ENCODE measurements at places on chromosomes 13 and 19.

- DNase-seq, result no peak
Measured at GRCh38 chr13:45464141-45464686, 525 bp upstream of the COG3 start.

DNA sequence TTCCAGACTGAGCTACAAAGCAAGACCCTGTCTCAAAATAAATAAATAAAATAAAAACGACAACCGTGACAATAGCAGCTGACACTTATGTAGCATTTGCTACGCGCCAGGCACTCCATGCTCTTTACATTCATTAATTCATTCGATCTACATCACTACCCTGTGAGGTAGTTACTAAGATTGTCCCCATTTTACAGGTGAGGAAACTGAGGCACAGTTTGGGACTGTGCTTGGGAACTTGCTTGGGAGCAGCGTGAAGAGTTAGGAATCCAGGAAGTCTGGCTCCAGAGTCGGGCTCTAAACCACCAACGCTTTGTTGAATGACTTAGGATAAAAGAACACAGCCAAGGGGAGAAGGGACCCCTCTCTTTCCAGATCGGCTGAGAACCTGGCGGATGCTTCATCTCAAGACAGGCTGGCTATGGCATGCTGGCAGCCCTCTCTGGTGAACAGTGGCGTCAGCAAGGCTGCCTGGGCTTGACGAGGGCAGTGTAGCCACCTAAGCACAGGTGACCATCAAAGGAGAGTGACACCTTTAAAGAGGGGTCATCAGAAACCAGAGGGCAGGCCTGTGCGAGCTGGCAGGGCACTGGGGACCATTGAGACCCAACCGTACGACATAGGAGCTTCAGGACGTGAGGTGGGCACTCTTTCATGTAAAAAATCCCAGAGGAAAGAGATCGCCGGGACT, 591 bp downstream of the DOHH start:
- DNase-seq, result no peak

DNA sequence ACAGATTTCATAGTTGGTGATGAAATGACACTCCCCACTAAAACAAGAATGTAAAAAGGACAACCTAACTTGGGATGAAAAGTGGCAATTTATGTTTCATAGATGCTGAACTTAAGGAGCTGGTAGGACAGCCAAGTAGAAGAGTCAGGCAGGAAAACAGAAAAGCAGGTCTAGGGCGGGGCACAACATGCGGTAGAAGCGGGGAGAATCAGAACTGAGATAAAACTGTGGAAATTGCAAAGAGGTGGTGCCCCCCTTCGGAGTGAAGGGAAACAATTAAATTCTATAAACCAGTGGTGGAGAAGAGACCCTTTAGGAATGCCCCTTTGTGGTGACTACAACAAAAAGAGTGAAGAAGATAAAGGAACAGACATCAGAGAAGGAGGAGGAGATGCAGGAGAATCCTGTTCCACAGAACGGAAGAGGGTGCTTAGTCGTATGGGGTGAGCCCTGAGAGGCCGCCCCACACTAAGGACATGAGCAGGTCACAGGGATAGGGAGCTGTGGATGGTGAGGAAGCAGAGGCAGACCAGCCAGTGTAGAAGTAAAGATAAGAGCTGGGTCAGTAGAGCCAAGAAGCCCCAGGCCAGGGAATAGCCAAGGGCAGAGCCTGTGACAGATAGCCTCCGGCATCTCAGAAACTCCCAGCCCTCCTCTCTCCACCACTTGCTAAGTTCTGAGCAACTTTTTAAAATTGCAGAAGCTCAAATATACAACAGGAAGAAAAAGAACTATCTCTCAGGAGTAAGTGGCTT, 100.3 kb upstream of the DOCK9 start:
- DNase-seq, result no peak

DNA sequence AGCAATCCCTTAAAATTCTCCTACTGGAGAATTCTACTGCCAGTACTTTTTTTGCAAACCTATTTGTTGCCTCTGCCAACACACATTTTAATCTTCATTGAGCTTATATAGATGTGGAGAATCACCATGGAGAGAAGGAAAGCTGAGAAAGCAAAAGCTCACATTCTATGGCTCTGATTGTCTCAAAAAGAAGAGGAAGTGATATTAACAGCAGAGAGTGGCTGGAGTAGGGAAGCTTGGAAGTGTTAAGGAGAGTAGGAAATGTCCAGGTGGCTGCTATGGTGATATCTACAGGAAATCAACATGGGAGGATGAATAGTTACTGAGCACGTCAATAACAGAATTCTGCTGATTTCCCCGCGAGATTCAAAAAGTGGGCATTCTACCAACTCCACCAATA, 78.8 kb upstream of the TDRD3 start:
- DNase-seq, result no peak

- DNase-seq, result peak; percentile 26
Measured at GRCh38 chr19:38514812-38515633, 81.5 kb downstream of the RYR1 start.

GRCh38 chr19:46487802-46488445, 7.7 kb downstream of the PNMA8B start:
- DNase-seq, result peak; percentile 32

DNA sequence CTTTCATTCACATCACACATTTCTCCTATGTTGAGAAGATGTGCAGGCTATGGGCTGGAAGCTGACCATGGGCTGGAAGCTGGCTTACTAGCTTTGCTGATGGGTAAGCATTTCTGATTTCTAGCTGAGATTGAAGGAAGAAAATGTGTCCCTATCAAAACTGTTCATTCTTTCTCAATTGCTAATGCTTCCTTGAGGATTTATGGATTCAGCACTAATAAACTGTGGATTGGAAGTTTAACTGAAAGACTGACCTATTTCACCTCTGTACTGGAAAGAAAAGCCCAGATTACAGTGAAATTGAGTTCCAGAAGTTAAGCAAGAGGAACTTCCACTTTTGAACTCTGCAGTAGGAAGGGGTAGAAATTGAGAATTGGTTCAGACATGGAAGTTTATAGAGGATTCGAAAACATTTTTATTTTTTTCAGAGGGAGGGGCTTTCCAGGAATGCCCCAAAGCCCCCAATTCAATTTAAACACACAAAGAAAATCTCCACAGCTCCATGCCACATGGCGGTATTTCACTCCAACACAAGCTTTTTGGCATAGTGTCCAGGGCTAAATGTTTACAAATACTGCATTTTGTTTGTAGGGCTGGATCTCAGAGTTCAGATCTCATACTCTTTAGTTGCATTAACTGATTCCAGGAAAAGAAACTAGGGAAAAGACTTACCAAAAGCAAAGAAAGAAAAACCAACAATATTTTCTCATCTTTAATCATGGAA, 61.2 kb upstream of the ARGLU1 start:
- no peak for DNase-seq

- DNase-seq, result no peak
Measured at GRCh38 chr13:64075543-64076271, 2660.1 kb upstream of the PCDH20 start.

- DNase-seq, result peak; percentile 74
Measured at GRCh38 chr19:55585658-55586339, 5.2 kb upstream of the ZNF579 start.

GRCh38 chr19:11141937-11142527, 13.6 kb downstream of the SPC24 start:
- no peak for DNase-seq

GRCh38 chr13:95457294-95457693, 95.2 kb upstream of the CLDN10 start:
- peak; percentile 73 for DNase-seq

DNA sequence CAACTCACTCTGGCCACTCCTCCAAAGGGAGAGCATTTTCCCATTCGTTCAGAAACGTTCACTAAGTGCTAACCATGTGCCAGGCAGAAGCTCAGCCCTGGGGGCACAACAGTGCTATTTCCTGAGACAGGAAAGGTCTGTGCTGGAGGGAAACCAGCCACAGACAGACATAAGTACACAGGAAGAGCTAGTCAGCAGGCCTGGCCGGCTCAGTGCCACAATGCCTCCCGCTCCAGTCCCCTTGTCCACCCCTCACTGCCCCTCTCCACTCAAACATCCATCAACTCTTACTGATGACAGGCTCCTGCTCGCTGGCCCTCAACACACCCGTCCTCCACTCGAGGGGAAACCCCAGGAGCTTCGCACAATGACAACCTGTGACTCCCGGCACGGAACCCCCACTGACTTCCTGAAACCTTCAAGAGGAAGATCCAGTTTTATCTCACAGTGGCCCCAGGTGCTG, 11.3 kb upstream of the PLA2G4C start:
- DNase-seq, result no peak

DNA sequence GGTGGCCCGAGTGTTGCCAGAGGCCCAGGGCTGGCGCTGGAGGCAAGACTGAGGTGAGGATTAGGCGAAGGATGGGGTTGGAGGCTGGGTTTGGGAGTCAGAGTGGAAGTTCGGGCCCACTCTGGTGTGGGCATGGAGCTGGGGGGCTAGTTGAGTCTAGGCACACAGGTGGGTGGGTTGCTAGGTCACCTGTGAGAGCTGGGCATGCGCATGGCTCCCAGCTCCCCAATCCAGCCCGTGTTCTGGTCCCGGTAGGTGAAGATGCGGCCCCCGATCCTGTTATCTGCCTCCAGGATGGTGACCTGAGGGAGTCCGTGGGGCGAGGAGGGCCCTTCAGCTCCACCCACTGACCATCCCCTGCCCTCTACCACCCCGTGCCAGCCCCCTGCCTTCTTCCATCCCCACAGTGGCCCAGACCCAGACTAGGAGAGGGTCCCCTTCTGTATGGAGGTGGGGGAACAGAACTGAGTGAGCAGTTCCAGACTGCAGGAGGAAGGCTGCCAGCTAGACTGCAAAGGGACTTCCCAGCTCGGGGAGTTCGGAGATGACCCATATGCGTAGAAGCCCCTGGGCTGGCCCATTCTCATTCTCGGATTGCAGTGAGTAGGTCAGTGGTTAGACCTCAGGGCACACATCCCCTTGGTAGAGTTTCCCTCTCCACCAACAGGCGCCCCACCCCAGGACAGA, 1.7 kb downstream of the IL4I1 start:
- DNase-seq, result no peak

GRCh38 chr13:113260996-113261395, 36.0 kb upstream of the LAMP1 start:
- no peak for DNase-seq

GRCh38 chr19:38683393-38684077, 36.1 kb downstream of the ACTN4 start:
- DNase-seq, result peak; percentile 100

DNA sequence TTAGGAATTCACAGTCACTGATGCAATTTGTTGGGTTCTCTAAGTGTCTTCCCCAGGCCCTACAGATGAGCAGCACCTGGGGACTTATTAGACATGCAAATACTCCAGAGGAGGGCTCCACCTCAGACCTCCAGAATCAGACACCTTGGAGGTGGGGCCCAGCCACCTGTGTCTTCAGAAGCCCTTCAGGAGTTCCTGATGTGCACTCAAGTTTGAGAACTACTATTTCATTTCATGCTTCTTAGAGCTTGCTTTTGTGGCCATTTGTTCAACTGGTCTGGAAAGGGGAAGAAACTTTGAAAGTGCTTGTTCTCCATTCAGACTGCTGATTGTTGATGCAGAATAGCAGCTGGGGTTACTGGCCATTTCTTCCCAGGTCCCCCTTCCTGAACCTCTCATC, 472.0 kb downstream of the COG6 start:
- DNase-seq, result no peak

- no peak for DNase-seq
Measured at GRCh38 chr19:1590641-1591397, 1.8 kb downstream of the MBD3 start.

DNA sequence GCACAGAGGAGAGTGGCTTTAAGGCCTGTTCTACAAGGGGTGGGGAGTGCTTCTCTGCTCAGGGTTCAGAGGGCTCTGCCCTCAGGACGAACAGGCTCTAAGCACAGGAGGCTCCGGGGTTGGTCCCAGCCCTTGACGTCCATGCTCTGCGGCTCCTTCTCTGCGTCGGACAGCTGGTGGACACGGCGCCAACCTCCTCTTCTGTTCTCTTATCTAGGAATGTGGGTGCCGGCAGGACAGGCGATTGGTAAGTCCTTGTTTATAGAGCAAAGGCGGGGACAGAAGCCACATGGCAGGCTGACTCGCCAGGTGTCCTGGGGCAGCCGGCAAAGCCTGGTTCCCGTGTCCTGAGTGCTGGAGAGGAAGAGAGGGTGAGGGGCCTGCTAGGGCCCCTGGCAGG, 8.4 kb upstream of the RPS15 start:
- no peak for DNase-seq

DNA sequence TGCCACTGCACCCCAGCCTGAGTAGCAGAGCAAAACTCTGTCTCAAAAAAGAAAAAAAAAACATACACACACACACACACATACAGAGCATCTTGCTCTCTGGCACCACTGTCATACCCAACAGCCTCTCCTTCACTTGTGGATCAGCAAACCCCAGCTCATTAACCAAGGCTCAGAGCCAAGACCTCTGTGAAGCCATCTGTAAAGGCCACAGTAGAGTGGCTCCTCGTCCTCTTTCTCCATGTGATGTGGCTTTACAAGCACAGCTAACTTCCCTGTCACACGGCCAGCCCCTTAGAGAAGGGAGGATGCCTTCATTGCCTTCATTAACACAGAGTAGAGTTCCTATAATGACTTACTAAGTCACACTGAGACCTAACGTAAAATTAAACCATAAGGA, 62.7 kb upstream of the LSM14A start:
- no peak for DNase-seq

DNA sequence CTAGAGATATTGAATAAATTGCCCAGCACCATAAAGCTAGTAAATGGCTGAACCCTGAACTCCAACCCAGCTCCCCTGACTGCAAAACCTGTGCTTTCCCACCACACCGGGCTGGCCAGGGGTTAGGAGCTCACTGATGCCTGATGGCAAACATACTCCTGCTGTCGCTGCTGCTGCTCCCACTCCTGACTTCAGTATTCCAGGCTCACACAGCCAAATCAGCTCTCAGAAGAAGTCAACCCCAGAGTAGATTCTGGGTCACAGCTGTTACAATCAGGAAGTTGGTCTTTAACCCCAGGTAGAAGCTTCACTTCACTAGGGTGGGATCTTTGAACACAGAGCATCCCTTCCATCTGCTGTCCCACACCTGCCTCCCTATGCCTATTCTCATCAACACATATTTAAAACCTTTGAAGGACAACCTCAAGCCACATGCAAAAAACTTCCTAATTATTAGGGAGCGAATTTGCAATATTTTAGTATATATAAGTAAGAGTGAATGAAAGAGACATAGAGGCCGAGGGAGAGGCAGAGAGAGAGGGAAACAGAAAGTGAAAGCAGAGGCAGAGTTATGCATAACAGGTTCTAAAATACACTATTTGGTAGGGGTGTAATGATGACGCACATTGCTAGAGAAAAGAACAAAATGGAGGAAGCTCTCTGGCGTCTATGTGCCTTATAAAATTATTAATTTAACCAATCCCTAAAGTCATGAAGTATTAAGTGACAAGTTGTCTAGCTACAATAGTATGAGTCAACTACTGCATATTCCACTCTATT, 99.4 kb upstream of the SERP2 start:
- peak; percentile 60 for DNase-seq

- DNase-seq, result no peak
Measured at GRCh38 chr13:68628994-68629393, 1398.9 kb upstream of the PCDH9 start.

- DNase-seq, result no peak
Measured at GRCh38 chr19:3420909-3421619, 54.7 kb downstream of the NFIC start.

DNA sequence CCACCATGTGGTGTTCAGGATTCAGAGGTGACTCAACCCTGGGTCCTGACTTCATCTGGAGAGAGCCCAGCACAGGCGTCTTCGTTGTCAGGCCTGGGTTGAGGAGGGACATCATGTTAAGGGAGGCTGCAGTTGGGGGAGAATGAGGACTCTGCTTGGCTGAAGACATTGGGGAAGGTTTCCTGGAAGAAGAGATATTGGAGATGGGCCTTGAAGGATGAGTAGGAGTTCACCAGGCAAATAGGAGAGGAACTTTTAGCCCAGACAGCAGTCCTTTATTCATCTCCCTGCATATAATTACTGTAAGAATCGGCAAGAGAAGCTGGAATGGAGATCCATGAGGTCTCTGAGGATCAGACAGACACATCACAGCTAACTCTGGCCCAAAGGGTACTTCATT, 38.9 kb downstream of the VAV1 start:
- no peak for DNase-seq
